A172 (cell line): ENCODE measurements at places on chromosomes 5 and 9.

GRCh38 chr5:167208911-167209310 lies 1082.5 kb upstream of the WWC1 start:
- DNase-seq, result peak; percentile 88

- peak; percentile 24 for DNase-seq
These were observed 1075.9 kb downstream of the NR2F1-AS1 start for GRCh38 chr5:92505145-92505544.

- DNase-seq, result peak; percentile 2
These were observed 229.8 kb downstream of the BNC2 start for GRCh38 chr9:16640649-16641048.

DNA sequence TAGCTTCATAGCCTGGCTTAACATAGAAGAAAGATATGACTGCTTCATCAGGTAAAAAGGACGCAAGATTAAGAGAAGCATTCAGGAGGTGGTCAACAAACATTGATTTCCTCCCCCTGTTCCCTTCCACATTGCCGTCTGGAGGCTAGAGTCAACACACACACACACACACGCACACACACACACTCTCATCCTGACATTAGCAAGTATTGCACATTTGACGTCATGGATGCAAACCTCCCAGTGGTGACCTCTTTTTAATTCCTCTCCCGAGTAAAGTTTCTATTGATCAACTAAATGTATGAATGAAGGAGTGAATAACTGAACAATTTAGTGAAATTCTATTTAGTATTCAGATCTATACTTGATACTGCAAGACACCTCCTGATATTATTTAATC lies 332.8 kb downstream of the ELAVL2 start:
- DNase-seq, result no peak

DNA sequence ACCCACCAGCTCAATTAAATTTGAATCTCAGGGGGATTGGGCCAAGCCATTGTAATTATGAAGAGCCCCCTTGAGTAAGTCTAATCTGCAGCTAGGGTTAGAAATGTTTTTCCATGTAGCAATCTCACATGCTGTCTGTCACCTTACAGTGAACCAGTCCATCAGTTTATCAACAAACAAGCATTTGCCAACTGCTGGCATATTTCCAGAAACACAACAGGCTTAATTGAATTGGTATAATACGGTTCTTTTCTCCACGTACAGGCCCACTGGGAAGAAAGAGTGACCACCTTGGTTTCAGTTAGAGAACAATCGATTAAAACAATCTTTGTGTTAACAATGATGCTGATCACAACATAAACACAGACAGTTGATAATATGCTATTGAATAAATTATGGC lies 67.4 kb downstream of the NSUN2 start:
- no peak for DNase-seq

GRCh38 chr5:82793808-82794419 lies 283.3 kb downstream of the TMEM167A start:
- peak; percentile 30 for DNase-seq

GRCh38 chr5:73472116-73472515 lies 23.5 kb upstream of the FOXD1 start:
- no peak for DNase-seq

GRCh38 chr9:19615036-19615624 lies 173.7 kb downstream of the SLC24A2 start:
- DNase-seq, result no peak

DNA sequence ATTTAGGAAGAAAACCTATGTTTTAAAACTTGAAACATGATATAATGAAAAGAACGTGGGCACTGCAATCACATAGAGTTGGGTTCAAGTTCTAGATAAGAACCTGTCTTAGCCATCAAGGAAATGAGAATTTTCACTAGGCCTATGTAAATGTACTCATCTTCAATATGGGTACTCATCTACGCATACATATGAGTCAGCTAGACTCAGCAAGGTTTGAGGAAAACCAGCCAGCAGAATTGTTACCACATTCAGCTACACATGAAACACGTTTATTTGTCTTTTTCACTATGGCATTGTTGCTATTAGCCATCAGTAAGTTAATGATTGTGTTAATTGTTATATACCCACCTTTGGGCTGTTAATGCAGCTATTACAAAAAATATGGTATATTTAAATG lies 146.3 kb downstream of the CHSY3 start:
- DNase-seq, result no peak

DNA sequence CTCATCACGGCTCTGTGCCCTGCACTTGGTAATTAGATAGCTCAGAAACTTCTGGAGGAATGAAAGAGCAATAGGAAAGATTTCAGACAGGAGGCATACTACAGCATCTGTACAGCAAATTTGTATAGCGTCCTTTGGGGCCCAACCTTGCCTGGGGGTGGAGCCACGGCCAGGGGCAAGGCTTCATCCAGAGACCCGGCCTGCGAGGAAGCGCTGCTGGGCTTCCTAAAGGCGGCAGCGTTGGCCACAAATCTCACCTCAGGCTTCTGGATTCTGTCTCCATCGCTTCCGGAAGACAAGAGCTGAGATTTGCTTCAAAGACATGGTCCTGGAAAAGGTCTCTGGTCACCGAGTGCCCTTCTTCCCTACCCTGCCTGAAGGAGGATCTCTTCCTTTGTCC lies 12.2 kb upstream of the SPATA31D1 start:
- DNase-seq, result no peak

GRCh38 chr5:65893749-65894430 lies 32.5 kb upstream of the ERBIN start:
- DNase-seq, result no peak

GRCh38 chr9:33374190-33374589 lies 28.2 kb downstream of the AQP7 start:
- DNase-seq, result no peak

DNA sequence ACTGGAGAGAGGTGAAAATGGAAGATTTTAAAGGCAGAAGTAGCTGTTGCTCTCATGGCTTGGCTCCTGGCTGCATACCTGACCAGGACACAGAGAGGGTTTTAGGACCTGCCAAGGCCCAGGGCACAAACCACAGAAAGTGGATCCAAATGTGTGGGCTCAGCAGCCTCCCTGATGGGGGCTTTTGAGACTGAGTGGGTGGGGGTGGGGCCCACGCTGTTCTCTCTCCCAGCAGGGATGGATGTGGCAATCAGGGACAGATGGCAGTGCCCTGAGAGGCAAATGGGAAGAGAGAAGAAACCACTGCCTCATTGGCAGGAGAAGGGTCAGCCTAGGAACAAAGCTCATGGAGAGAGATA lies 34.9 kb upstream of the TIFAB start:
- no peak for DNase-seq

DNA sequence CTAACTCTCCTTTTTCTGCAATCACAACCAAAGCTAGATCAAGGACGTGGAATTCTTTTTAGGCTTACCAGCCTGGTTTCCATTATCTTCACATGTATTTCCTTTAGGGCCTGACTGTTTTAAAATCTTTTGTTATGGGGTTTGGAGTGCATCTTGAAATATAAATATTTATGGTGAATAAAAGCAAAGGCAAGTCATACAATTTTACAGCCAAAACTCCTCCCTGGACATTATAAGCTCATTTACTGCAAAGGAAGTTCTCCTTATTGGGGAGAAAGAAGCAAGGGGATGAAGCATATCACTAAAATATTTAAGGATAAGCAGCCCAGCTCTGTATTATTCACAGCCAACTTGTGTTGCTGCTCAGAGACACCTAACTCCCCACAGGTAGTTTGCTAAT lies 132.2 kb upstream of the TARS1 start:
- no peak for DNase-seq

- peak; percentile 80 for DNase-seq
These were observed 67.1 kb downstream of the KLF4 start for GRCh38 chr9:107422189-107423185.

DNA sequence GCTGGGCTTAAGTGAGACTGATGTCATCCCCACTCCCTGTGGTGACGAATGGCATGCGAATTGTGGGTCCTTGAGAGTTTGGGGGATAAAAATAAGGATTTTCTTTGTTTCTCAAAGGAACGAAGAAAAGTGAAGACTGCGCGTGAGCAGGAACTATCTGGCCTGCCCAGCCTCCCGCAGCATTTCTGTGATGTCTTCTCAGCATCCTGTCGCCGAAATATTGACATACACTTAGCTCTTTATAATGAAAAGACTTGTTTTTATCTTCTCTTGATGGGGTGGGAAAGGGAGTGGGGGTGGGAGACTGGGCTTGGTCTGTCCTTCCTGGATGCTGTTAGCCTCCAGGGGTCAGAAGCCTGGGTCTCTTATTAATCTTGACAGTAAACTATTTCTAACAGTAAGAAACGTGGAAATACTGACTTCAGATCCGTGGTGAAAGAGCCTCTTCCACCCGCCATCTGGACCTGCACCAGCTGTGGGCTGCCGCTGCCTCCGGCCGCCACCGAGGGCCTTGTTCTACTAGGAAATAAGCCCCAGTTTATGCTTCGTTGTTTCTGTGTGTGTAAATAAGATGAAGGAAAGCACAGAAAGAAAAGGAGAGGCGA lies 239.6 kb downstream of the FANCC start:
- DNase-seq, result no peak

DNA sequence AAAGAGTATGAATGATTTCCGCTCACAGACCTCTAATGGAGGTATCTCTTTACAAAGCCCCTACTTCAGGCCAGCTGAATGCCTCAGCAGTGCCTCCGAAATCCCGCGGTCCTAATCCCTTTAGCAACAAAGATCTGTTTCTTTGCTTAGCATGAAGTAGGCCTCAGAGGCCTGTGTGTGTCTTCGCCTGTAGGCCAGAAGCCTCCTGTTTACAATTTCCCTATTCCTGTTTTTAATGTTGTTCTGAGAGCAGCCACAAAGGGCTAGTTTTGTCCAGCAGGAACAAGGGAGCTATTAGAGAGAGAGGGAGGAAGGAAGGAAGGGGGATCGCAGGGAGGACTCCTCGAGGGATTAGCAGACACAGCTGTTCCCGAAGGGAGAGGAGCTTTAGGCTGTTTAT lies 166.4 kb upstream of the SPRY4 start:
- no peak for DNase-seq

GRCh38 chr9:123310551-123311249 lies 42.3 kb upstream of the STRBP start:
- no peak for DNase-seq

DNA sequence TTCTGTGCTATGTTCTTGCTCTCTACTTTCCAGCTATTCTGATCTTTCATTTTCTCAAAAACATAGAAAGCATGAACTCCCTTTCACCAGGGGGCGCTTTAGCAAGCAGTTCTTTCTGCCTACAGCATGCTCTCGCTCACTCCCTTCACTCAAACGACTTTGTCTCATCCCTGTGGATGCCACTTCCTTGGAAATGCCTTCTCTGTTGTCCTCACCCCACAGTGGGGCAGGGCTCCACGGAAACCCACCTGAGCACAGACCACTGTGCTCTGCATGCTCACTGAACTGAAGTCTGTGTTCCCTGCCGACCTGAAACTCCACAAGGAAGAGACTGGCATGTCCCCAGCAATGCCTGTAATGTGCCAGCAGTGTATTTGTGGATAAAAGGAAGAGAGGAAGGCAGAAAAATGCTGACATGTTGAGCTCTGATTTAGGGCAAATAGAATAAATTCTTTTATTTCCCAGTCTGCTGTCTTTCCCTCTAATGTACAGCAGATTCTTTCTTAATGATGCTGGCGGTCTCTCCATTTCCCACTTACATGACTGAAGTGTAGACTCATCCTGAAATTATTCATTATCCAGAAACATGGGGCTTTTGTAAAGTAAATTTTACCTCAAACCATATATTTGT lies 4.9 kb upstream of the ROR2 start:
- DNase-seq, result peak; percentile 76

DNA sequence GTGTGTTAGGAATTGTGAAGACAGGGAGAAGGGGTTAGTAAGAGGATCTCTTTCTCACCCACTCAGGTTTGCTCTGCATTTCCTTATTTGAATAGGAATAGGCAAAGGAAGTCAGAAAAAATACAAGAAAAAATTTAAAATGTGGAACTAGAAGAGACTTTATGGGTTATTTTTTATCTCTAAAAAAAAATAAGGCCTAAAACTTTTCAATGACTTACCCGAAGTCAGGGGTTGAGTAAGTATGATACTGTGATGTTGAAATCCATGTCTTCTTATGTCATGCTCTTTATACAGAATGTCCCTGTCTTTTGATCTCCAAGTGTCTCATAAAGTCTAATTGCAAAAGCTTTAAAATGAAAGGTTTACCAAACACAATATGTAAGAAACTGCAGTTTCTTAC lies 148.3 kb upstream of the PIK3R1 start:
- DNase-seq, result no peak

GRCh38 chr9:6793203-6793602 lies 35.4 kb downstream of the KDM4C start:
- no peak for DNase-seq

DNA sequence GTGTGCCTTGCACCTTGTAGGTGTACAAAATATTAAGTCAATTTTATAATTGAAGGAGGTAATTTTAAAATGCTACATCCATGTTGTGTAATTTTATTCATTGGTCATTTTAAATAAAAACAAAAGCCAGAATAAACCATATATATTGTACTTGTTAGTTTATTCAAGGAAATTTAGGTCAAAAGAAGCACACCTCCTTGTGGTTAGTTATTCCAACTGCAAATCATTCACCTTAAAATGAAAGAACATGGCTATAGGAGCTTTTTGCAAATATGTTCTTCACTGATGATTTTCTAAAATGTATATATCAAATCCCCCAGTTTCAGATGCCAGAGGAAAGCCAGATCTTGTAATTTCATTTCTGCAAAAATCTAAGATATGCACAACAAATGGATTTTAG lies 5.4 kb upstream of the MOCS2 start:
- peak; percentile 14 for DNase-seq

DNA sequence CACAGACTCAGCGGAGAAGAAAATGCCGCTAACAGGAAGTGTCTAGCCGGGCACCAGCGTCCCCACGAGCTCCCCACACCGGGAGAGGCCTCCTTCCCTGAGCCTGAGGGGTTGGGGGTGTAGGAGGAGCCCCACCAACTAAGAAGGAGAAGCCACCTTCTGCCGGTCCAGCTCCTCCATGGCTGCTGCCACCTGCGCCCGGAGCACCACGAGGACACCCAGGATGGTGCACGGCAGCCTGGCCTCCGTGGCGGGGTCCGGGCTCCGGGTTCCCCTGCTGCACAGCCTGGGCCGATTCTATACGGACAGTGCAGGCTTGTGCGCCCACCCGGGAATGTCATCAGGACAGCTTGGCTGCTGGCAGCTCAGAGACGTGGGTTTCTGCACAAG lies 297 bp downstream of the LCN8 start:
- DNase-seq, result no peak

GRCh38 chr9:38689678-38690077 lies 30.3 kb downstream of the FAM240B start:
- DNase-seq, result peak; percentile 26

- no peak for DNase-seq
These were observed 66.1 kb downstream of the RAI14 start for GRCh38 chr5:34722183-34722582.

- no peak for DNase-seq
These were observed 87.6 kb upstream of the NIPAL4 start for GRCh38 chr5:157372472-157372822.

DNA sequence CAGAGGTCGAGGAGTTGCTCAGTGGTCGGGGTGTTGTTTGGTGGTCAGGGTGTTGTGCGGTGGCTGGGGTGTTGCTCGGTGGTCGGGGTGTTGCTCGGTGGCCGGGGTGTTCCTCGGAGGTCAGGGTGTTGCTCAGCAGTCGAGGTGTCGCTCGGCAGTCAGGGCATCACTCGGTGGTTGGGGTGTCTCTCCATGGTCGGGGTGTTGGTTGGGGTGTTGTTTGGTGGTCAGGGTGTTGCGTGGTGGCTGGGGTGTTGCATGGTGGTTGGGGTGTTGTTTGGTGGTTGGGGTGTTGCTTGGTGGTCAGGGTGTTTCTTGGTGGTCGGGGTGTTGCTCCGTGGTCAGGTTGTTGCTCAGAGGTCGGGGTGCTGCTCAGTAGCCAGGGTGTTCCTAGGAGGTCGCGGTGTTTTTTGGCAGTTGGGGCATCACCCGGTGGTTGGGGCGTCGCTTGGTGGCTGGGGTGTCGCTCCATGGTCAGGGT lies 11.0 kb upstream of the GPSM1 start:
- DNase-seq, result no peak

GRCh38 chr5:132791026-132791425 lies 14.0 kb upstream of the SEPTIN8 start:
- no peak for DNase-seq
